CD4-positive, CD25-positive, alpha-beta regulatory T cell (primary cell): ENCODE measurements at places on chromosomes 5 and 9.

GRCh38 chr9:109588415-109588814, 90.3 kb upstream of the PTPN3 start:
- no peak for DNase-seq

GRCh38 chr5:14594378-14595074, 12.9 kb downstream of the OTULINL start:
- peak; percentile 33 for DNase-seq

DNA sequence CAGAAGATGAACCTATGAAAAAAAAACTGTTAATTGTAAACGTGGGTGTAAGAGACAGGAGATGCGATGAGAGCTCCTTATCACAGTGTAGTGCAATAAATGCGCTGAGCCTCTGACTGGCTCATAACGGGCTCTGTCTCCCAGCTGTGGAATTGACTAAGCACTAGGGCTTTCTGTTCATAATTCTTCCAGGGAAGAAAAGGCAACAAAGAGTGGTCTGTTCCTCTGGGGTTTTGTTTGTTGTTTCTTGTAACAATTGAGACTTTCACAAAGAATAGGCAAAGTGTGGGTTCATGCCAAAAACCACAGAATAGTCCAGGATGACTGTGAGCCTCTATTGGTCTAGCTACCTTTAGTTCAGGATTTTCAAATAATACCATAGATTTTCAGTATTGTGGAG, 39.4 kb downstream of the UBE2QL1 start:
- no peak for DNase-seq

DNA sequence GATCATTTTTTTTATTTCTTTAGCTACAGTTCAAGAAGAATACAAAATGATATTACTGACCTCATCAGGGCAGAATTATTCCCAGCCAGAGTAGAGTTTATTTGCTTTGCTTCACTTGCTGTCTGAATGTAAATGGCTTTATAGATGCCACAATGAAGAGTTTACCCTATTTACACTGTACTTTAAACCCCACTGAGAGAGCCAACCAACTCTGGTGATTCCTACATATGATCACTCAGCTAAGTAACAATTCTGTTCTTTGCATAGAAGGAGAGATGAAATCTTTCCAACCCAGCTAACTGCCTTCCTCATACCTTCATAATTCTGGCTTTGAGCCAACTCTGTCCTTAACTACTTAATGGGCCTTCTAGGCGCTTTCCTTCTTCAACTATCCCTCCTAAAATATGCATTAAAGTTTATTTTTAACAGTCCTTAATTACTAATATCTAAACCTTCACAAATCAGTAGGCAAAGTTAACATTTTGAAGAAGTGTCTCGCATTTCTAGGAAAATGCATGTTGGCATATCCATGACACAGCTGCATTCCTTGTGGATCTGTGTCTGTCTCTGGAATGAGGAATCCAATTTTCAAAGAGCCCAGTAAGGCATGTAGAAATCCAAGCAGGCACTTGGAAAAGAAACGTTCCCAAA, 284.8 kb upstream of the GRAMD2B start:
- DNase-seq, result no peak

DNA sequence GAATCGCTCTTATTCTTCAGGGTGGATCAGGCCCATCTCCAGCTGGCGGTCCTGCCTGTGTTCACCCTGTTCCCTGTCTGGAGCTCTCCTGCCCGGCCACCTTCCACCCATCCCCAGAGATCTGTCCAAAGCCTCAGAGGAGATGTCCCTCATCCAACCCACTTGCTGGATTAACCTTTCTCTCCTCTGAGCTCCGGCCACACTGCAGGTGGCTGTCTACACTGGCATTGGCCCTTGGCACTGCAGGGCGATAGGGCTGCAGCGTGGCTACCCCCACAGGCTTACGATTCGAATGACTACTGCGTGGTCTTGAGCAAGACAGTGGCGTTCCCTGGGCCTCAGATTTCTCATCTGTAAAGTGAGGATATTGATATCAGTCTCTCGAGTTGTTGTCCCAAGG, 63.8 kb upstream of the BARHL1 start:
- no peak for DNase-seq

DNA sequence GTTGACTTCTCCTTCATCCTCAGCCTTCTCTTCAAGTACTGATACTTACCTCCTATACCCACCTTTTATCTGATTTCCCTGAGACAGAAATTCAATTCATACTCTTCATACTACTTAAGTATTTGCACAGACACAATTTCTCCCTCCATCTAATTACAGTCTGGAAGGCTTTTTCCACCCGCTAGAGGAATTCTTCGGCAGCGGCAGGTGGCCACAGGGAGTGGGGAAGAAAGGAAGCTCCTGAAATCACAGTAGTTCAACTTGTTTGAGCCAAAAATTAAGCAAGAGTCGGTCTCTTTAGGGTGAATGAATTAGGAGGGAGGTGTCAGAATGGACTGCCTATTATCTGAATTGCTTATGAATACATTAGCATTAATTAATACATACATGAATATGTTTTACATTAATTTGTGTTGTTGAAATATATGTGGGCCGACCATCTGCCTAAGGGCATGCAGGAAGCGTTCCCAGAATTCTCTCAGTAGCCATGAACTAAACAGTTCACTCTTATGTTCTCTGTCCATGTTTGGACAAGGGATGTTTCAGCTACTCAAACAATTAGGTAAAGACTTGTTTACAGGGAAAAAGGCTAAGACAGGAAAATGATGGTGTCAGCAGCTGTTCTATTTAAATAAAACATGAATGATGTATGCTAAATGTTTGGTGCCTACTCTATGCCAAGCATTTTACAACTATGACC, 101.4 kb upstream of the SMARCA2 start:
- DNase-seq, result no peak

DNA sequence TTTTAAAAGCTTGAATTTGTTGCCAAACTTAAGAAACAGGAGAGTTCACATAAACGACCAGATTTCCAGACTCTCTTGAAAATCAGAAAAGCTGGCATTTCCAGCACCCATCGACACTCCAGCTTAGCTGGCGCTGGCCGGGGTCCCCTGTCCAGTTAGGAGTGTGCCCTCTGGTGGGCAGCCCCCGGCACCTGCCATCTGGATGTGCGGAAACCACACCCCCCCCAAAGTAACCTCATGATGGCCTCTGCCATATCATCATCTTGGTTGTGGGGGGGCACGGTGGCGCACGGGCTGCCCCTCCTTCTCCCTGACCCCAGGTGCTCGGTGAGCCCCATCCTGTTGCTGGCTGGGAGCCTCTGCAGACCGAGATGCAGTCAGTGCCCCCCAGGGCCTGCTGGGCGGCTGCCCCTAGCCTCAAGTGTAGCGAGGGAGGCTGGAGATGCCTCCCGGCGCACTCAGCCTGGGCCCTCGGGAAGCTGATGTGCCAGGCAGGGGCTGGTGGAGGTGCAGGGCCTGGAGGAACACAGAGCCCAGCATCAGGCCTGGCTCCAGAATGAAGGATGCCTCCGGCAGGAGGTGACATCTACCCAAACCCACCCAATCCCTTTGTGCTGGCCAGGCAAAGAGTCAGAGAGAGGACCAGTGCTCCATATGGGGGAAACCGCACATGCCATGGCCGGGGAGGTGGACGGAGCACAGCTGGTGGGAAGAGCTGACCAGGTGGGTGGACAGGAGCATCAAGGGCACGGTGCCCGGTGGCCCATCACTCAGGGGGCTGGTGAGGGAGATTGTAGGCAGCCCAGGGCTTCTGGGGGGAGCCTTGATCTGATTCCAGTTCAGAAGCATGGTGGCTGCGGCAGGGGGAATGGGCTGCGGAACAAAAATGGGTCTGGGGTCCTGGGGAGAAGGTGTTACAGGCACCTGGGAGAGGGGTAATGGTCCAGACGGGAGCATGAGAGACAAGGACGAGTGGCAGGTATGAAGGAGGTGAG, 70.6 kb downstream of the ADAMTS2 start:
- DNase-seq, result no peak

- DNase-seq, result peak; percentile 44
Observed at GRCh38 chr9:108565651-108566378, 290.0 kb downstream of the ACTL7B start.

- no peak for DNase-seq
Observed at GRCh38 chr5:77157732-77158532, 52.5 kb upstream of the PDE8B start.

- DNase-seq, result no peak
Observed at GRCh38 chr9:4119778-4120554, 179.9 kb downstream of the GLIS3 start.

DNA sequence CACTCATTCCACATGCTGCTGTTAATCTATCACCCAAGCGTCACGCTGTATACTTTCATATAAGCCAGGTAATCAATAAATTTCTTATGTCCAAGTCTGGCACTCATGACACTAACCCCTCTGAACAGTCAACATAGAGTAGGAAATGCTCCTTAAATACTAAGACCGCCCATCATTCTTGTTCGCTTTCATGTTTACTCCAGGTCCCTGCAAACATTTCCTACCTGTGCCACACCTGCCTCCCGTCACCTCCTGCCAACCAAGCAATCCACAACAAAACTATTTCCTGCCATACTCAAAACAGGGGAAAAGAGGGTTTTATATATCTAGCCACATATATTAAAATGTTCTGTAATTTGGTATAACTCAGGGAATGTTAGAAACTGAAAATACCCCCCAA, 39.0 kb downstream of the ZFR start:
- DNase-seq, result no peak

- DNase-seq, result peak; percentile 24
Observed at GRCh38 chr9:129482521-129483414, 138.1 kb downstream of the C9orf50 start.

DNA sequence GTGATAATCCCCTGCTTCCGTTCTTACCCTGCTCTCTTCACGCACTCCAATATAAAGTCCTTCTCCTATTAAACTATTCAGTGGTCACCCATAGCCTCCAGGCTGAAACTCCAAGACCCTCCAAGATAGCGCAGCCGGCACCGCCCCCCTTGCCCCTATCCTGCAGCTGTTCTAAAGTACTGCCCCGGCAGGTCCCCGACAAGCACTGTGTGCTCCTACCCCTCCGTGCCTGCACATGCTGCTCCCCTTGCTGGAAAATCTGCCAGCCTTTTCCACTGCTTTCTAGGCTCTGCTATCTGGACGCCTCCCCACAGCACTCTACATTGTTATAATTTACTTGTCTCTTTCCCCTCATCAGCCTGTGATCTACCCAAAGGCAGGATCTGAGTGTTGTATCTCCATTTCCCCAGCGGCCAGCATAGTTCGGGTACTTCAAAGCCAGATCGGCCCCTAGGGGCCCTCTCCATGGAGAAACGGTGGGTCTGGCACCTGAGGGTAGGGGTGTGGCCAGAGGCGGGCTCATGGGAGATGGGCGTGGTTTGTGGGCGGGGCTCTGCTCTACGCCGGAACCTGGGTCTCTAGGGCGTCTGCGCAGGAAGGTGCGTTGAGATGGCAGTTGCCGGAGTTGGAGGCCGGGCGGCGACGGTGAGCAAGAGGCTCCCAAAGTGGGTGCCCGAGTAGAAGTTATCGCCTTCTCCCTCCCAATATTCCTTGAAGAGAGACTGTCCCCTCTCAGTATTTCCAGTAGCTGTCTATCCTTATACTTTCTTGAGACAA, 83.5 kb upstream of the RUSC2 start:
- DNase-seq, result peak; percentile 2

- DNase-seq, result no peak
Observed at GRCh38 chr5:10351919-10352318, 1.6 kb upstream of the MARCHF6 start.
